ENCODE measurements at places on chromosomes 16 and 17.

DNA sequence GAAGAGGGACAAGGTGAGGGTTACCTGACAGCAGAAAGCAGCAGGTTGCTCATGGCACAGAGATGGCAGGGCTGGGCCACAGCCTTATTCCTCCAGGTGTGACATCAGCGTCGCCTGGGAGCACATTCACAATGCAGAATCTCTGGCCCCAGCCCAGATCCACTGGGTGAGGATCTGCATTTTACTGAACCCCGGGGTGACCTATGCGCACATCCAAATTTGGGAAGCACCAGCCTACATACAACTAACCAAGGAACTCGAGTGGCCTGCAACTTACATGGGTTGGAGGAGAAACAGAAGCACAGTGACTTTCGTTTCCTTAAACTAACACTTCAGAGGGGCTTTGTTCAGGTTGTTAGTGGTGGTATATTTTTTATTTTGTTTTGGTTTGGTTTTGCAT is 17.6 kb downstream of the CPPED1 start:
- H3K27me3 ChIP-seq: no peaks in the 10 kb centered on the region
- no peak overlapping the region for H3K27ac ChIP-seq
- peaks cover 2% of the 10 kb centered on the region for H3K36me3 ChIP-seq
- no peaks in the 10 kb centered on the region for H3K4me1 ChIP-seq
- H3K4me3 ChIP-seq: no peak overlapping the region
- peak; percentile 46 for DNase-seq

DNA sequence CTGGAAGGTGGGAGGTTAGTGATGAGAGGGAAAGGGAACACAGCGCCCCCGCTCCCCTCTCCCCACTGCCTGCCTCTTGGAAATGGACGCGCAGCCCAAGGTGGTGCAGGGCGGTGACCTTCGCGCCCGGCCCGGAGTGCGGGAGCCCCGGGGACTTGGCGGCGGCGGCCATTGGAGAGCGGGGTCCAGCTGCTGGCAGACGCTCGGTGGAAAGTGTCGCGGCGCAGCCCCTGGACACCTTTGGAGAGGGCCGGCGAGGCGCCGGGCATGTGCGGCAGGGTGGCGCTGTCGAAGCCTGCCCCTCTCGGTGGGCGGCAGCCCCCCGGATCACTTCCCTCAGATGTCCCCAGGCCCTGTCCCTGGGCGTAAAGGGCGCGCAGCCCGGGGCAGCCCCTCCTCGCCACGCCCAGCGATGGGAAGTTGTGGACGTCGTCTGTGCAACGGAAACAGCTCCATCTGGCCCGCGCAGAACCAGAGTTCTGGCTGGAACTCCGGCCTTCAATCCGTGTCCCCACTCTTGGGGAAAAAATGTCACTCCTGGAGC is 16.7 kb downstream of the SALL1 start:
- no peaks in the 10 kb centered on the region for H3K36me3 ChIP-seq
- no peak overlapping the region for H3K27ac ChIP-seq
- no peak for DNase-seq
- H3K4me1 ChIP-seq: no peaks in the 10 kb centered on the region
- H3K4me3 ChIP-seq: no peak overlapping the region

DNA sequence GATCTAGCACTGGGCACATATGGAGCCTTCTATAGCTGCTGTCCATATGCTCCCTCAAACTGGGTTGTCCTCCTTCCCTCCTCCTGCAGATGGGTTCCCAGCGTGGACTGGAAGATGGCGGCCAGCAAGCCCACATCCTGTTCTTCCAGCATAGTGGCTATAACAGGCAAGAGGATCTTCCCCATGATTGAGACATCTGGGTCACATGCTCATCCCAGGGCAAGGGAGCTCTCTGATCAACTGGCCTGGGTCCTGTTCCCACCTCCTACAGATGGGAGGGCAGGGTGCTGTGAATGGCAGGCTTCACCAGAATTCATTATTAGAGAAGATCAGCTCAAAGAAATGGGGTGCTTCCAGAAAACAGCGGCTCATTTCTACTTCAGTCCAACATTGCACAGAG is 210.2 kb downstream of the PARN start:
- no peaks in the 10 kb centered on the region for H3K4me1 ChIP-seq
- no peak for DNase-seq
- H3K27me3 ChIP-seq: no peaks in the 10 kb centered on the region
- H3K4me3 ChIP-seq: no peak overlapping the region
- no peaks in the 10 kb centered on the region for H3K36me3 ChIP-seq

DNA sequence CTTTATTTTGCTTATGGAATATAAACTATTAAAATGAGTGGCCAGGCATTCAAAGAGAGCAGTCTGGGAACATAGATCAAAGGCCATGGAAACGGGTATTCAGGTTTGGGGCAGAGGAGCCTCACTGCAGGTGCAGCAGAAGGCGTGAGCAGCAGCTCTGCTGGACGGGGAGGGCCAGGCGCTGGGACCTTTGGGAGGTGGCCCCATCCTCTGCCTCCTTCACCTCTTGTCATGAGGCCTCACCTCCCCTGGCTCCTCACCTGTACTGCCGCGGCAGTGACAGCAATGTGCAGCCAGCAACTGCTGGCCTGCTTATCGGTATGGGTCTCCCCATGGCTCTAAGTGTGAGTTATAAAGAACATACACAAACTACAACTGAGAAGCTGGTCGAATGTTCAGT is 109.4 kb downstream of the CDK5R1 start:
- no peak overlapping the region for H3K27ac ChIP-seq
- no peaks in the 10 kb centered on the region for H3K27me3 ChIP-seq
- H3K4me1 ChIP-seq: no peaks in the 10 kb centered on the region
